ENCODE measurements at places on chromosomes 12 and 14.
A peak's percentile ranks its signal among the peaks of the same experiment; 100 is the strongest.

DNA sequence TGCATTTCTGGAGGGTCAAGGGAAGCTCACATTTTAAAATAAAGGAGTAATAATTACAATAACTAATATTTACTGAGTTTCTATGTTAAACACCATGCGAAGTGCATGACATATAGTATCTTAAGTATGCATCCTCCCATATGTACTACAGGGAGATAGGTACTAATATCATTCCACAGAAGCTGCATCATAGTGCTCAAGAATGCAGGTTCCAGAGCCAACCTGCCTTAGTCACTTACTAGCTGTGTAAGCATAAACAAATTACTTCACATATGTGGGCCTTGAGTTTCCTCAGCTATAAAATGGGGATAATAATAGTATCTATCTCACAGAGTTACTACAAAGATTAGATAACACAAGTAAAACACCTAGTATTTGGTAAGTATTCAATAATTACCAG is 18.3 kb downstream of the ARMH4 start:
- DNase-seq: no peak

GRCh38 chr14:23646648-23647549 is 10.7 kb downstream of the DHRS2 start:
- no peak for DNase-seq

DNA sequence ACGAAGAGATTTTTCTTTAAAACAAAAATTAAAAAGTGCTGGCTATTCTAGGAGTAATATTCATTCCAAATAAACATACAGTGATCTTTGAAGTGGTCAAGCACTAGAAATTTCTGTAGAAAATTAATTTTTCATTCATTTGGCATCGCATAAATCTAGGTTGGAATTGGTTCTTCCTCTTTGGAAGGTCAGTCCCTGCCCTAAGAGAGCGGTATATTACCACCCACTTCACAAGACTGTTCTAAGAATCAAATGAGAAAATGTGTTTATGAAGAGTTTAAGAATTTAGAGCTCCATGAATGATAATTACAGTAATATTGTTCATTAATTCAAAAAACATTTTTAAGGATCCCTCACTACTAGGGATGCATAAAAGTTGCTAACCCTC is 444 bp upstream of the GEMIN2 start:
- DNase-seq: no peak

DNA sequence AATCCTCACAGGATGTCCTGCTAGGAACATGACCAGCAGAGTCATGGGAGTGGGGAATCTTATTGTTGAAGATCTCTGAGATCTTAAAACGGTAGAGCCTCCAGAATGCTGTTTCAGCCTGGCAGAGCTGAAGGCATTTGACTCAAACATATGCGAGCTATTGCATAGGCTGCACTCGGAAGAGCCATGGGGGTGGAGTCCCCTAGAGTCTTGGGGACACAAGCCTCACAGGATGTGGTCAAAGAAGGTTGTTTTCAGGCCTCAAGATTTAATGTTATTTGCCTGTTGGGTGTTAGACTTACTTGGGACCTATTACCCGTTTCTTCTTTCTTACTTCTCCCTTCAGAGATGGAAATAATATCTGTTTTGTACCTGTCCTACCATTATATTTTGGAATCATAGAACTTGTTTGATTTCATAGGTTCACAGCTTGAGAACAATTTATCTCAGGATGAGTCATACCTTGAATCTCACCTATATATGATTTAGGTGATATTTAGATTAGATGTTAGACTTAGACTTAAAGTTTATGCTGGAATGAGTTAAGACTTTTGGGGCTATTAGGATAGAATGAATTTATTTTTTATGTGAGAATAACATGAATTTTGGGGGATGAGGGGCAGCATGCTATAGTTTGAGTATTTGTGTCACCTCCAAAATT is 172.2 kb upstream of the ATP2B1 start:
- no peak for DNase-seq

DNA sequence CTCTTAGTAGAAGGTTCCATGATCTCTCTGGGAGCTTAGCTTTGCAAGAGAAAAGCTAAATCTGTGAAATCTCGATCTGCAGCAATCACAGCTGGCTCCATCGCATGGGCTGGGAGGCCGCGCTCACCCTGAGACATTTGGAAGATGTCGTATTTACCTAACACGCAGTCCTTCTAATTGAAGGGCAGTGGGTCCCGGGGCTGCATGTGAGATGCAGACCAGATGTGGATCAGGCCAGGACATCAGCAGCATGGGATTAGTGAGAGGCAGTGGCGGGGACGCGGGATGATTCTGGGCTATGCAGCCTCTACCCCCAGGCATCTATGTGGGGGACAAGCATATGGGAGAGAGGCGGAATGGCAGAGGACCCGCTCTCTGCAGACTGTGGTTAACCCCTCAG is 312.4 kb upstream of the RTL1 start:
- DNase-seq: no peak

DNA sequence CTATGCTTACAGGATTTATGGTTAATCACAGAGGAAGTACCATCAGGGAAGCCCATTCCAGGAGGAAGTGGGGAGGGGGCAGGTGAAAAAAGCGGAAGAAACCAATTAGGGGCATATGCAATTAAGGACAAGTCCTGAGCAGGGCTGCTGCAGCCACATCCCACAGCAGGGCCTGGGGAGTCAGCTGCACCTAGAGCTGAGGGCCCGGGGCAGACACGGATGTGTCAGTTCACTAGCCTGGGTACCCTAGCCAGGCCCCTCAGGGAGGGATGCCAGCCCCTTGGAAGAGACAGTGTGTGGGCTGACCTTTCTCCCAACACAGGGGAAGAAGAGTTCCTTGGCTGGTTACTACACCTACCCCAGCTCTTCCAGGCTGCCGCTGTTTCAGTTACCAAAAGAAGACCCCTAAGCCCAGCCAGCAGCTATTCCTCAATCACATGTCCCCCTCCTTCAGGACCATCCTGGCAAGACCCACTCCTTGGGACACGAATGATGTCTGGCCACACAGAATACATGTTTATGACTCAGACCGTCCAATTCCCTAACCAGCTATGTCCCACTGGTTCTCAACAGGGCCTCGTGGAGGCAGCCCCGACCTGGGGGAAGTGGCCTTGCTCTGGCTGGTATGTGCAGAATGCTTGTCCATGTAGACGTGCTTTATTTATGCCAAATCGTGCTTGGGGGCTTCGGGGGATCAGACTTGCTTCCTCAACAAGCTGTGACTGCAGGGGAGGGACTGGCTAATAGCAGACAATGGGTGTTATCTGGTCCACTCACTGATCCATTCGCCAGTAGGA is 133.7 kb upstream of the RTL1 start:
- DNase-seq: no peak

DNA sequence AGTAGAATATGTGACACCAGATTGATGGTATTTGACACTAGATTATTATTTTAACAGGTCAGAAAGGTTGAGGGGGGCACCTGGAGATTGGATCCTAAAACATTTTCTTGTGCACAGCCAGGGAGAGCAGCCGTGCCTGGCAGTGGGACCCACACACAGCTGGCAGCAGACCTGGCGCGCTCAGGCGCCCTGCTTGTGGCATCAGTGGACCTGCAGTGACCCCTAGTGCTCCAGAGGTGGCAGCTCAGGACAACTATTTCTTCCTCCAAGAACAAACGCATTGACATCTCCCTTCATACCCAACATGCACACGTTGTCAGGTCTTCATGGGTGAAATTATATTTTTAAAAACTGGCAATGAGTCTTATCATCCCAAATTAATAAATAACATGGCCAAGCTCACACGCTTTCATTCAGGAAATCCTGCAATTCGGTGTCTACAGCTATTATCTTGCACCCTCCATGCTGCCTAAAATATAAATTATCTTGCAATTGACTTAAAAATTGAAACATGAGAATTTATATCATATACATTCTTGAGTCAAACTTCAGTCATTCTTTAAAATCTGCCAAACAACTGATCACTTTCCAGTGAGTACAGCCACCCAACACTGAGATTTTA is 7.7 kb upstream of the TMEM132D start:
- DNase-seq: peak; percentile 66

GRCh38 chr14:85453401-85454225 is 76.3 kb upstream of the FLRT2 start:
- DNase-seq: no peak

- DNase-seq: peak; percentile 62
Observed at GRCh38 chr12:75848431-75848925, 183.1 kb downstream of the PHLDA1 start.

DNA sequence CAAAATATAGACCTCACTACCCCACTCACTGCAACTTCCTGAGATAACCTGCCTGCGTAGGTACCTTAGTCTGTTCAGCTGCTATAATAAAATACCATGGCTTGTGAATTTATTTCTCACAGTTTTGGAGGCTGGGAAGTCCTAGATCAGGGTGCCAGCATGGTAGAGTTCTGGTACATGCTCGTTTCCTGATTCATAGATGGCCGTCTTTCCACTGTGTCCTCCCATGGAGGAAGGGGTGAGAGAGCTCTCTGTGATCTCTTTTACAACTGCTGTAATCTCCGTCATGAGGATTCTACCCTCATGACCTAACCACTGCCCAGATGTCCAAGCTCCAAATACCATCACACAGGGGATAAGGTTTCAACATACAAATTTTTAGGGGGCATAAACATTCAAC is 49.7 kb downstream of the KCNA1 start:
- no peak for DNase-seq

GRCh38 chr14:76583174-76583573 is 178.1 kb upstream of the VASH1 start:
- no peak for DNase-seq

- no peak for DNase-seq
Observed at GRCh38 chr14:98185036-98185435, 1087.0 kb downstream of the BCL11B start.

DNA sequence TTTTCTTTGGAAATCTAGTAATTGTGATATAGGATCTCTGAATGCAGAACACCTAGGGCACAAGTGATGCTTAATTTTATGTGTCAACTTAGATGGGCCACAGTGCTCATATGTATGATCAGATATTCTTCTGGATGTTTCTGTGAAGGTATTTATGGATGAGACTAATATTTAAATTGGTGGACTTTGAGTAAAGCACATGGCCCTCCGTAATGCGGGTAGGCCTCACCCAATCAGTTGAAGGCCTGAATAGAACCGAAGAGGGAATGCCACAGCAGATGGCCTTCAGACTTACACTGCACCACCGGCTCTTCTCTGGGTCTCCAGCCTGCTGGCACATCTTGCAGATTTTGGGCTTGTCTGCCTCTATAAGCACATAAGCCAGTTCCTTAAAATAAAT is 60.0 kb downstream of the ETV6 start:
- no peak for DNase-seq

GRCh38 chr12:46900734-46901463 is 75.1 kb upstream of the SLC38A4 start:
- no peak for DNase-seq

GRCh38 chr12:52521175-52521567 is 977 bp upstream of the KRT5 start:
- DNase-seq: peak; percentile 28

GRCh38 chr12:131364903-131365820 is 345.7 kb upstream of the SFSWAP start:
- no peak for DNase-seq

DNA sequence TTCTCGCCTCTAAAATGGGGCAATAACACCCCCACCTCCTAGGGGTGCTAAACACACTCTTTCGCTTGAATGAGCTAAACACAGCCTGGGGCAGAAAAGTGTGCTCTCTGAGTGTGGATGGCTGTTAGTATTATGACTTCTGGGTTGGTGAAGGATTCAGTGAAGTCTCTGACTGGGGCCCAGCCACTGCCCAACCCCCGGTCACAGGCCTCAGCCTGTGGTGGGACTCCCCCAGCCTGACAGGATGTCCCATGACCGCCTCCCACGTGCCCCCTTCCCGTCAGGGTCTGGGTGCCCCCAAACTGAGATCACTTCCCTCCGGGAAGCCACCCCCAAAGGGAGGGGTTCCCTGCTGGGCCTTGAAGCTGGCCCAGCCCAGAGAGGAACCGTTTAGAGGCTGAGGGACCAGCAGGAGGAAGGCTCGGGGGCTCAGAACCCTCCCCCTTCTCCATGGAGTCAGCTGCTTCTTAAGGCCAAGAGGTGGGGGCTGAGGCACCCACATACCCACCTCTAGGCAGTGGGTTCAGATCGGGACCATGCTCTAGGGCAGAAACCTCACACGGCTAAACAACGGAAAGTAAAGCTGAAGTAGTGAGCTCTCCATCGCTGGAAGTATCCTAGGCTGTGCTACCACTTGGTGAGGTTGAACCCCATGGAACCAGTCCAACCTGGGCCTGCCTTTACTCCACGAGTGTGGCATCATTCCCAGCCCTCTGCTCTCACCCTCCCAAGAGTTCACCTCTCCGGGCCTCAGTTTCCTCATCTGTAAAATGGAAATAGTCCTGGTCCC is 13.8 kb downstream of the DTX1 start:
- DNase-seq: no peak

DNA sequence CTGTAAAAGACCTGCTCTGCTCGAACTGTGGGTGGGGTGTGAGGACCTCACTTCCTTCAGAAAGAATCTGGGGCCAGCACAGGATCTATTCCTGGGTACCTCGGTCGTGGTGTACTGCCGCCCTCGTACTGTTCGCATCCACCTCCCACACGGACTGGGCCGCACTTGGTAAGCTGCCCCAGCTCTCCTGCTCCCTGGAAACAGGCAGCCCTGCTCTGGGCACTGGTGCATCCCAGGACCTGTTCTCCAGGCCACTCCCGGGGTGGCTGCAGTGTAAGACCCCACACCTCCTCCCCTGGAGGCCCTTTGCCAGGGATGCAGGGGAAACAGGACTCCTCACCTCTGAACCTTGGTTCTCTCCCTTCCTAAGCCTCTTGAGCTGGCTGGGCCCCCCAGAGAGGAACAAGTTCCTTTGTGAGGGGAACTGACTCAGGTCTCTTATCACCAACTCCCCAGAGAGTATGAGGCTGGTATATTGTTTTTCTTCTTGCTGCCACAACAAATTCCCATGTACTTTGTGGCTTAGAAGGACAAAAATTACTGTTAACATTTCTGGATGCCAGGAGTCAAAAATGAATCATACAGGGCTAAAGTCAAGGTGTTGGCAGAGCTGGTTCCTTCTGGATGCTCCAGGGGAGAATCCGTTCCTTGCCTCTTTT is 276.5 kb downstream of the NUAK1 start:
- no peak for DNase-seq

DNA sequence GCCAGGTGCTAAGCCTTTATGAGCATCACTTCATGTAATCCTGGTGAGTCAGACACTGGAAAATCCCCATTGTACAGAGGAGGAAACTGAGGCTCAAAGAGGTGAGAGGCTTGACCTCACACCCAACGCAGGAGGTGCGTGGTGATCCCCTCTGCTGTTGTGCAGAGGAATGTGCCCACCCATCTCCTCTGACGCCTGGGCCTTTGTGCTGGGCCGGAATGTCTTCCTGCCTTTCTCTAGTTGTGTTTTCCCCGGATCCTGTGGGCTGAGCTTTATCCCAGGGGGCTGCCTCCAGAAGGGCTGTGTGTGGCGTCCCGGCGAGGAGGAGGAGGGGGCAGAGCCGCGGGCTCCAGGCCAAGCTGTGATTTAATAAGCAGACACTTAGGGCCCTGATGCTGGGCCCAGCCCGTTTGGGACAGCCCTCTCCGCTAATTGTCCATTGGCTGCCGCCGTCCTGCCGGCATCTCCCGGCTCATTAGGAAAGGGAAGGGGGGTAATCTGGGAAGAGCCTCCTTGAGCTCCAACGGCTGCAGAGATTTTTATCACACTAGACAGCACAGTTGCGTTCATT is 653.6 kb downstream of the MED13L start:
- DNase-seq: peak; percentile 12

Data from muscle of back (tissue), 13 donors.